ENCODE measurements at places on chromosomes 7 and 10. TPM values are rescaled to one million over a fixed set of nuclear protein-coding genes. Genes with fewer than 3 reads are reported as not detected.

GRCh38 chr10:4450981-4451908 lies 374.8 kb upstream of the AKR1E2 start:
- no peak for DNase-seq

DNA sequence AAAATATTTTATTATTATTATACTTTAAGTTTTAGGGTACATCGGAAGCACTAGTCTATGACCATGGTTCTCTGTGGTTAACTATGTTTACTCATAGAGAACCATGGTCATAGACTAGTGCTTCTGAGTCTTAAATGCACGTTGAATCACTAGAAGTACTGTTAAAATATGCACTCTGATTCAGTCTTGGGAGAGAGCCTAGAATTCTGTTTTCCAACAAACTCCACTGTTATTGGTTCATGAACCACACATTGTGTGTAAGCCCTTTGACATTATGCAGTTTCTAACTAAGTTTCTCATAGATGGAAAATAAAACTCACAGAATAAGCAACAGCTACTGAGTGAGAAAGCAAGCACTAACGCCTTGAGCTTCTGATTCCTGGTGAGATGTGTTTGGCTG lies 1120.6 kb downstream of the SORCS1 start:
- no peak for DNase-seq

- DNase-seq = no peak
Observed at GRCh38 chr7:115153176-115153575, 231.3 kb downstream of the MDFIC start.

DNA sequence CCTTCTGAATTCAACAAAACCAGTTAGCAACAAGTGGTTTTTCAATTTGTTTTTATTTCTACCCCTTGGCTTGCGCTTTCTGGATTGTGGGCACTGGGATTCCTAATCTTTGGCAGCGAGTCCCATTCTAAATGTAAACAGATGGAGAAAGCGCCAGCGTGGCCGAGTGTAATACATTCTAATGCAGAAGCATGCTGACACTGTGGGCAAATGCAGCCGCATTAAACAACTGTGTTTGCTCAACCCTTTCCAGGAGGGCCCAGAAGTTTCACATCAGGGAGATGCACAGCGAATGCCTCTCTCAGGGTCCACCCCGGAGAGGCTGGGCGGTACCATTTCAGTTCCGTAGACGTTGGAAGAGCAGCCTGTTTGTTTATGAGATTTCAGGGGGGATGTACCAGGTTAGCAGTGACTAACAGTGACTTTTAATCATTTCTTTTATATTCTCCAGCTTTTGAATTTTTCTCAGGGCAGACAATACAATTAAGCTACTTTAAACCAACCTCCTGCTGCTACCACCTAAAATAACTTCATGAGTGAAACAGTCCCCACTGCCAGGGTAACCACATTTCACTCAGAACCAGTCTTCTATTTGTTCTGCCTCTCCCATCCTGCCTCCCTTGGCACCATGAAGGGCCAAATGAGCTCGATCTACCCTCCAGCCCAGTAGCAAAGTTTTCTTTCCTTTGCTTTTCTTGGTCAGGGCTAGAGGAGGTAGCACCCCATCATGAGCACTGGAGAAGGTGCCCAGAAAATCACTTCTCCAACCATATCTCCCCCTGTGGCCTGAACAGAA lies 164.2 kb upstream of the ITGB1 start:
- DNase-seq = no peak

KRIT1 gene
- 26.4 TPM for total RNA-seq

DNA sequence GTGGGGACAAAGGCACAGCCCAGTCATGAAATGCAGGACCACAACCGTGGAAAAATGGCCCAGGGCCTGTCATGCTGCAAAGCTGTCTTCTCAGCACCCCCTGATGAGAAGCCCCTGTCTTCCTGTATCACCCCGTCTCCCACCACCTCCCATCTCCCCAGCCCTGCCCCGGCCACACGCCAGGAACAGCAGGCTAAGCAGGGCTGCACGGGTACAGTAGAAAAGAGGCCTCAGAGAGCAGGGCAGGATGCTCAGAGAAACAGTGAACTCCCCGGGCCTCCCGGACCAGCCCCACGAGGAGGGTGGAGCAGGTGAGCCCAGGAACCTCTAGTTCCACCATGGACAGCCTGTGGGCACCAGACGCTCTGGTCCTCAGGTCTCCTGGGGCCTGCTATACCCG lies 77.7 kb downstream of the FAM53B start:
- no peak for DNase-seq

DNA sequence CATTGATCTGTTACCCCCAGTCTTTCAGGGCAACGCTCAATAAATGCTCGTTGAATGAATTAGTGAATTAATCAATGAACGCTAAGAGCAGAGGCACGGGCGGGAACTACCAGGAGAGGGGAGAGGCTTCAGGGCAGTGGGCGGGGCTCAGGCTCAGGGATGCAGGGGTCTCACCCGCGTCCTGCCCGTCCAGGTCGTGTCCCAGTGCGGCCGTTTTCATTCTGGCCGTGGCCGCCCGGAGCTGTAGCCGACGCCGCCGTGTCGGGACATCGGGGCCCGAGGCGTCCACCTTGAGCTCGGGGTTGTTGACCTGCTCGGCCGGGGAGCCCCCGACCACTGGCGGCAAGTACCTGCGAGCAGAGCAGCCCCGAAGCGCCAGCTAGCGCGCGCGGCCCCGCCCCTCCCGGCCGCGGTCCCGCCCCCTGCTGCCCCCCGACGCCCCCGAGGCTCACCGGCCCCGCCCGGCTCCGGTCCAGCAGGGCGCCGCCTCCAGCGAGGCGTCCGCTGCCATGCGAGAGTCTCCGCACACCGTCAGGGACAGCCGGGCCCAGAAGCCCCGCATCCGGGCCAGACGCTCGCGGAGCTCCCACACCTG lies 2.8 kb upstream of the GAL3ST4 start:
- no peak for DNase-seq

- DNase-seq = no peak
Observed at GRCh38 chr7:53800746-53801145, 741.4 kb upstream of the VSTM2A start.

- DNase-seq = no peak
Observed at GRCh38 chr10:47071891-47072290, 160.7 kb downstream of the PTPN20 start.

STRIP2 gene
- total RNA-seq = 16.2 TPM

CLCN1 gene
- total RNA-seq = 0.08 TPM

LRRC18 gene
- total RNA-seq = not detected

GRCh38 chr10:18498998-18499397 lies 152.4 kb downstream of the NSUN6 start:
- DNase-seq = no peak

GRCh38 chr7:74252893-74253292 lies 1.3 kb downstream of the RFC2 start:
- DNase-seq = no peak

ING3 gene
- total RNA-seq = 11.1 TPM

DNA sequence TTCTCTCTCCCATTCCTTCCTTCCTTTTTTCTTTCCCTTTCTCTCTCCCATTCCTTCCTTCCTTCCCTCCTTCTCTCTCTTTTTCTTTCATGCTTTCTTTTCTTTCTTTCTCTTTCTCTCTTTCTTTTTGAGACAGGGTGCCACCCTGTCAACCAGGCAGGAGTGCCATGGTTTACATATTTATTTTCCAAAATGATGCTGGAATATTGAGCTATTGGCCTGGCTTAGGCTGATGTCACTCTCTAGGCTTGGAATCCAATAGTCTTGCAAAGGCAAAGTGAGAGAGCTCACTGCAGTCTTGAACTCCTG lies 159.1 kb downstream of the BAMBI start:
- no peak for DNase-seq

DNA sequence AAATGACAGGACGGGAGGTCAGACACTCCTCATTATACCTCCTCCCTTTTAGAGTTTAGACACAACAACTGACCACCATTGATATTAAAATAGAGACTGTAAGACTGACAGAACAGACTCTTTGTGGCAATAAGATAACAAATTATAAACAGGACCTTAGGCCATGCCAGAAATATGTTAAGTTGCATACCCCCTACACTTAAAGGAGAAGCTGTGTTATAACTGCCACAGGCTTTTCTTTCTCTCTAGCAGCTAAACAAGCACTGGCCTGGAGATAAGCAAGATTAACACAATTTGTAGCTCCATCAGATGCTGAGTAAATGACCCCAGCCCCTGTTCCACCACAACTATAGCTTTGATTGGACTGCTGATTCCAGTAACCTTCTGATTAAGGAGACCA lies 10.5 kb upstream of the UNC5B start:
- no peak for DNase-seq

DNA sequence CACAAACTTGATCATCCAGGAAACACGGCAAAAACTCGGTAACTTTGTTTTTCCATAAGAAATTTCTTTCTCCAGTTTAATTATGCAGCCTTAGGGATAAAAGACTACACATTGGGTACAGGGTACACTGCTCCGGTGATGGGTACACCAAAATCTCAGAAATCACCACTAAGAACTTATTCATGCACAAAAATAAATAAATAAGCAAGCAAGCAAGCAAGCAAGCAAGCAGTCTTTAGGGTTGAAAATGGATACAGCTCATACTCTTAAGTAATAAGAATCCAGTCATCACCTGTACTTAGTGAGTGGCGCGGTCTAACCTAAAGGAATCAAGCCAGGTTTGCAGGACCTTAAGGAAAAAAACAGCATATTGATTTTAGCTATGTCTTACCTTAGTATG lies 30.0 kb downstream of the MCM10 start:
- DNase-seq = no peak

GRCh38 chr10:29611781-29612381 lies 22.9 kb downstream of the SVIL start:
- no peak for DNase-seq

GRCh38 chr7:99008921-99009530 lies 130.7 kb downstream of the TRRAP start:
- DNase-seq = no peak

DNA sequence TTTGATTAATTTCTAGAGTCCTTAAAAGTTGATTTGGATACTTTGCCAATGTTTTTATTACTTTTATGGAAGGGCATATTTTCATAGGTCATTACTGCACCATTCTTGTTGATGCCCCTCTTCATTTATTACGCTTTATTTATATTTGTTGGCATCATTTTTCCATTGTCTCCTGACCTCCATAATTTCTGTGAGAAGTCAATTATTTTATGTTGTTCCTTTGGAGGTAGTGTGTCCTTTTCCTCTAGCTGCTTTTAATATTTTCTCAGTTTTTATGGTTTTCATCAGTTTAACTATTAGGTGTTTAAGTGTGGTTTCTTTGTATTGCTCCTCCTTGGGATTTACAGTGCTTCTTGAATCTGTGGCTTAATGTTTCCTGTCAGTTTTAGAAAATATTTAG lies 134.9 kb downstream of the SAMD9 start:
- DNase-seq = no peak

TMEM184A gene
- total RNA-seq = 0.30 TPM

DNA sequence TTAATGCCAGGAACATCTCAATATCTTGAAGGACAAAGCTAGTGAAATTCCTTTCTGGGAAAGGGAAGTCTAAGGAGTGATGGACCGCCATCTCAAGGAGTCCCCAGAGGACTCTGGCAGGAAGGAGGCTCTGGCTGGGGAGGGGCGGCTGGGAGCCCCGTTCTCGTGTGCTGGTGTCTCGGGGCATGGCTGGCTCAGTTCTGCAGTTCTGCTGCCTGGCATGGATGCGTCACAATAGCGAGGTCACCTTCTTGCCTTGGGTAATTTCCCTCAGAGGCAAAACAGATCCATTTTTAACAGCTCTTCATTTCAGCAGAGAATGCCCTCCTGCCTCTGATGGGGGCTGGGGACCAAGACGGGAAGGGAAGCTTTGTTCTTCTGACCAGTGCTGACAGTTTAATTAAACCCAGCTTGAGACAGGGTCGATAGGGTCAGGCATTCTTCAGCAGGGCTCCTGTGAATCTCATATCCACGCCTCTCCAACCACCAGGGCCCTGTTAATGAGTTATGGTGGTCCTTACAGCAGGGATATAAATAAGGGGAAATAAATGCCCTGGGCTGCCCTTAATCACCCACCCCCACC lies 35.7 kb downstream of the SLIT1 start:
- DNase-seq = no peak

- peak; percentile 82 for DNase-seq
Observed at GRCh38 chr7:157851501-157852067, 514.8 kb downstream of the DNAJB6 start.

UPK3B gene
- 0.22 TPM for total RNA-seq

GRCh38 chr10:11698691-11699549 lies 43.3 kb upstream of the ECHDC3 start:
- DNase-seq = no peak

GRCh38 chr10:49735161-49735560 lies 27.0 kb downstream of the OGDHL start:
- no peak for DNase-seq

DNA sequence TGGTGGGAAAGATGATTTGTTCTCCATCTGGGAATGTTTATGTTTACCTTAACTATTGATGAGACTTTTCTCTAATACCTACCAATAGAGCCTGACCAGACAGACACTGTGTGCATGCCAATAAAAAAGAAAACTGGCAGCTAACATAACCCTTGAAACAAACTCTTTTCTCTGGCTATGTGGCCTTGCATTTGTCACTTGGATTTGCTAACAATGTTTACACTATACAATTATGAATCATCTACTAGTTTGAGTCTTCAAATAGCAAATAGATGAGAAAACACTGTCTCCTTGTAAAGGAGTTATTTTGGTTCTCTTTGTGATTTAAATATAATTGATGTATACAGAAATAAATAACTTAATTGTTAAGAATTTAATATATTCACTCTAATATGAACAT lies 273.1 kb downstream of the SEMA3D start:
- DNase-seq = no peak

IDI2 gene
- total RNA-seq = 0.16 TPM

OR6V1 gene
- total RNA-seq = not detected

DNA sequence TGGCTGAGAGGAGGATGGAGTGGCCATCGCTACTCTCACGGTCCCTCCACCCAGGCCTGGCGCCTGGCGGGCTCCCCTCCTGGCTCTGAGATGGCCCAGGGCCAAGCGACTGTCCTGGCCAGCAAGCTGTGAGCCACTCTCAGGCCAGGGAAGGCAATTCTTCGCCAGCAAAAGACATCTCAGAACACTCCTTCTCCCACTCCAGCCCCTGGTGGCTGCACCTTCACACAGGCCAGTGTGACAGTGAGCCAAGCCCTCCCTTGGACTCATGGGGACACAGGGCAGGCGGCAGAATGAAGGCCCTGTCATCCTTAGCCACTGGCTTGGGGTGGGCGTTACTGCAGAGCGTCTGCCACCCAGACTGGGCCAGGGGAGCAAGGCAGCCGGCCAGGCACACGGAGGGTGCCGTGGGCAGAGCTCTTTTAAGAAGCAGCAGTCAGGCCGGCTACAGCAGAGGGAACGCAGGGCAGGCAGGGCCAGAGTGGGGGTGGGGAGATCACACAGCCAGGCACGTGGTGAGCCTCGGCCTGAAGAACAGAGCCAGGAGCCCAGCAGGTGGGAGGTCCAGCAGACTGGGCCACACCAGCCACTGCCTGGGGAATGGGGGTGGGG lies 14.4 kb downstream of the STK32C start:
- DNase-seq = no peak

- peak; percentile 42 for DNase-seq
Observed at GRCh38 chr7:12403287-12404181, at the start of gene VWDE. TSS of gene VWDE (minus strand) at chr7:12403865. CDS start at chr7:12403716, 149 bp downstream.

- DNase-seq = no peak
Observed at GRCh38 chr10:78600740-78601139, 468.0 kb upstream of the ZMIZ1 start.

- DNase-seq = no peak
Observed at GRCh38 chr7:88689821-88690220, 69.7 kb upstream of the ZNF804B start.

- no peak for DNase-seq
Observed at GRCh38 chr7:90244565-90244908, 437 bp upstream of the CFAP69 start.

GRCh38 chr10:3672220-3672619 lies 112.8 kb downstream of the KLF6 start:
- DNase-seq = no peak

Measured in Right ventricle myocardium superior (tissue), 1 donor.